ENCODE measurements at places on chromosomes 16 and 17.

DNA sequence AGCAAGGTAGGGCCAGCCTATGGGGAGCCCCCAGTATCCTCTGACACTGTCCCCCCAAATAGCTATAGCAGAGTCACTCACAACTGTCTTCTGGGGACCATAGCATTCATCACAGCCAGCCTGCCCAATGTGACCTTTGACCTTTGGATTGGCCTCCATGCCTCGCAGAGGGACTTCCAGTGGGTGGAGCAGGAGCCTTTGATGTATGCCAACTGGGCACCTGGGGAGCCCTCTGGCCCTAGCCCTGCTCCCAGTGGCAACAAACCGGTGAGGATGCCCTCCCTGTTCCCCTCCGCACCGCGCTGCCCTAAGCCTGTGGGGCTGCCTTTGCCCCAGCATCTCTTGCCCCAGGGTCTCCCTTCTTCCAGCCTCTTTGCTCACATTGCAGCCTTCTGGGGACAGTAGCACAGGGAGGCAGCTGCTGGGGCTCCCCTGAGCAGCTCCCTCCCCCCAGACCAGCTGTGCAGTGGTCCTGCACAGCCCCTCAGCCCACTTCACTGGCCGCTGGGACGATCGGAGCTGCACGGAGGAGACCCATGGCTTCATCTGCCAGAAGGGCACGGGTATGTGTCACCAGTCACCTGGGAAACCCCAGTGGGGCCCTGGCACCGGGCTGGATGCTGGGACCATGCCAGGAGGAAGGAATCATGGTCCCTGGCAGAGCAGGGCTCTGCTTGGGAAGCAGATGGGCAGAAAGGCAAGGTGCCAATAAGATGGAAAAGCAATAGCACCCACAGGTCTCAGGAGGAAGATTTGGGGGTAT lies 61.1 kb downstream of the MRC2 start:
- DNase-seq, result no peak

- DNase-seq, result no peak
Measured at GRCh38 chr16:22634954-22635353, 124.3 kb downstream of the NPIPB5 start.

DNA sequence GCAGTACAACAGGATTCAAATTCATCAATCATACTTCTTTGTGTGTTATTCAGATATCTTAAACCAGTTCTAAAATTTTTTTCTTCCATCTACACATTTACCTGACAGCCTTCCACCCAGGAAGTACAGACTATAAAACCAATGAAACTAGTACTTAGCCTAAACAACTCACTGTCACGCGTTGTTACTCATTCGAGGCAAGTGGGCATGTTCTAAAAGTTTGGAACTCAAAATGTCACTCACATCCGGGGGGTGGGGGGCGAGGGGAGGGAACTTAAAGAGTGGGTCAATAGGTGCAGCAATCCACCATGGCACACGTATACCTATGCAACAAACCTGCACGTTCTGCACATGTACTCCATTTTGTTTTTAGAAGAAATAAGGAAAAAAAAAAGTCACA lies 90.4 kb upstream of the PLEKHM1 start:
- no peak for DNase-seq

DNA sequence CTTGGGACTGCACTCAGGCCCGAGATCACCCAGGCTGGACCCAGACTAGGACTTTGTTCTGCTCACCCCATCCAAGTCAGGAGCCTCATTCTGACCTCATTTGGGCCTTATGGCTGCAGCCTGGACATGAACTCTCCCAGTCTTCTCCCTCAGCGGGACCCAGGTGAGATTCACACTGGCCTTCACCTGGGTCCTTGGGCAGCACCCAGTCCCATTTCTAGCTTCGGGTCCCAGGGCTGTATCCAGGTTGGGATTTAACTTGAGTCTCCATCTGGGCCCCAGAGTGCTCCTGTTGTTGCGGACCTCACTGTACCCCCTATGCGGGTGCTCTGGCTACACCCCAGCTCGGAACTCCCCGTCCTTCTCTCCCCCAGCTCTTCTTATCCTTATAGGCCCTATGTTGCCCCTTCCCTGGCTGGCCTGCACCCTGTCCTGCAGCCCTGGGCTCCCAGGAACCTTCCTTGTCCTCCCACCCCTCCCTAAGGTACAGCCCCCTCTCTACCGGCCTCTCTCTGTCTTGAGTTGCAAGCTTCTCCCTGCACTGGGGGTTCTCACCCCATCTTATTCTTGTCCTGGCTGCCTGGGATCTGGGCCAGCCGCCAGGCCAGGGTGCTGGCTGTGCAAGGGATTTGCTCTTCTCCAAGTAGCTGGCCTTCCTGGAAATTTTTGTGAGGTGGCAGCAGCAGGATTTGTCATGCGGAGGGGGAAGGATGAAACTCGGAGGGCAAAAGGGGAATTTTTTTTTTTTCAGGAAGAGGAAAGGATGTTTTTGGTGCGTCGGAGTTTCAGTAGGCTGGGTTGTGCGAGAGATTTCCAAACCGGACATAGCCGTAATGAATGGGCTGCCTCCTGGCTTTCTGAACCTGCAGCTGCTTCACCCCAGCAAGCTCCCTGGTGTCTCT lies 904 bp downstream of the MAP2K3 start:
- DNase-seq, result no peak

- DNase-seq, result no peak
Measured at GRCh38 chr17:62692721-62693431, 65.4 kb downstream of the MRC2 start.

GRCh38 chr16:85905110-85906095 lies 6.4 kb downstream of the IRF8 start:
- no peak for DNase-seq

- DNase-seq, result no peak
Measured at GRCh38 chr16:46885960-46886763, 2.0 kb downstream of the GPT2 start.

- DNase-seq, result peak; percentile 19
Measured at GRCh38 chr16:47037396-47037745, 63.9 kb upstream of the DNAJA2 start.

DNA sequence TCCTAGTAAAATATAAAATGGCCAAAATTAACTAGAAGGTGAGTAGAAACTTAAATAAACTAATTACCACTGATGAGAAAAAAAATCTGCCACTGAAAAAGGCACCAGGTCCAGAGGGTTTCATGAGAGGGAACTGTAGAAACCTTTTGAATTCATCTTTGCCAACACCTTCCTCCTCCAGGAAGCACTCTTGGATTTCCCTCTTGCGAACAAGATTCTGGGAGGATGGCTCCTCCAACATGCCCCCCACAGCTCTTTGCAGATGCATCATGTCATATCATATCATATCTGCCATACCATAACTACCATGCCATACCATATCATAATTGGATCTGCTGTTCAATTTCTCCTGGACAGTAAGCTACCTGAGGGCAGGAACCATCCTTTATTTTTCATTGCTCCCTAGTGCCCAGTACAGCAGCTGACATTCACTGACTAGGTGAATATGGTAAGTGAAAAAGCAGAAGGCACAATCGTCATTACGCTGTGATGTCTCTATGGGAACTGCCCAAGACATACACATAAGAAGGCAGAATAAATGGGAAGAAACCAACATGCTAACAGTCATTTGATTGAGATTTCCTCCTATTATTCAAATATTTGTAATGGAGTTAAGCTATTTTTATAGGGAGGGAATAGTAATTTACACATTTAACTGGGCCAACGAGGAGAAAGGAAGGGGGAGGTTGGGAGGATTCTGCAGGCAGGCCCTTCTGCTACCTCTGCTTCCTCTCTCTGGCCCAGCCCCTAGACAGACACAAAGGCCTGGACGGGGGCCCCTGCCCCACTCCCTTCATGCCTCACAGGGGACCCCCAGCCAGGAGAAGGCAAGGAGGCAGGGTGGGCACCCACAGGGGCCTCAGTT lies 110.1 kb upstream of the SMURF2 start:
- no peak for DNase-seq

GRCh38 chr16:78106686-78107085 lies 7.2 kb downstream of the WWOX start:
- no peak for DNase-seq

- DNase-seq, result no peak
Measured at GRCh38 chr17:30221346-30221745, 14.2 kb downstream of the SLC6A4 start.

- no peak for DNase-seq
Measured at GRCh38 chr16:13911871-13912270, 8.1 kb upstream of the ERCC4 start.

GRCh38 chr16:31529108-31529936 lies 1.6 kb downstream of the AHSP start:
- no peak for DNase-seq

DNA sequence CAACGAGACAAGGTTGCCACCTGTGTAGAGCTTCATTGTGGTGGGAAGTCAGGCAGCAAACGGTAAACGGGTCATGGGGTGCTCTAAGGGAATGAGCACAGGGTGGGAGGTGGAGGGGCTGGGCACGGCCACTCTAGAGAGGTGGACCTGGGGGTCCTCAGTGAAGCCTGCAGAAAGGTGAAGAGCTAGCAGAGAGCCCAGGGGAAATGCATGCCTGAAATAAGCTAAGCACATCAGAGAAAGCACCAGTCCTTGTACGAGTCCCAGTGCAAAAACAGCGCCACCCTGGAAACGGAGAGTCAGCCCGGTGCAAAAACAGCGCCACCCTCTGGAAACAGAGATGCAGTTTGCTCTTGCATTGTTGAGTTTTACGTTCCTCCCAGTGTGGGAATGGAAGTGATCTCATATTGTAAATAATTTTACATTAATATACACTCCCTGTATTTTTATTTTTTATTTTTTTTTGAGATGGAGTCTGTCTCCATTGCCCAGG lies 65.0 kb downstream of the TBC1D16 start:
- DNase-seq, result no peak
